Stimulated activated CD4-positive, alpha-beta T cell treated with anti-CD3 and anti-CD28 coated beads, Interleukin-2, amount 100 ng/mL, for 24 hours (primary cell): ENCODE measurements at places on chromosomes 3 and 15.

DNA sequence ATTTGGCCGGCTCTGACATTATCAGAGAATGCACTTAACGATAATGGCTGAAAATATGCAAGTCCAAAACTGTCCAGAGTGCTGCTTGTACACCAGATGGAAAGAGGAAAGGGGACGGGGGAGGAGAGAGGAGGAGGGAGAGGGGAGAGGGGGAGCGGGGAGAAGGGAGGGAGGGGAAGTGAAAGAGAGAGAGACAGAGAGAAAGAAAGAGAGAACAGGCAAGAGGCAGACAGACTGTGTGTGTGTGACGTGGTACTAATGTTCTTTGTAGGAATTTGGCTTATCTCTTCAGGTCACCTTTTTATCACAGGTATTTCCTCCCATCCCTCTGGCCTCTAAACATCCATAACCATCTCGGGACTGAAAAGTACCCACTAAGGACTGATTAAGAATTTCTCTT, 75.1 kb upstream of the LMOD3 start:
- no peak for DNase-seq

- no peak for DNase-seq
Measured at GRCh38 chr3:26718315-26718714, 95.7 kb downstream of the LRRC3B start.

DNA sequence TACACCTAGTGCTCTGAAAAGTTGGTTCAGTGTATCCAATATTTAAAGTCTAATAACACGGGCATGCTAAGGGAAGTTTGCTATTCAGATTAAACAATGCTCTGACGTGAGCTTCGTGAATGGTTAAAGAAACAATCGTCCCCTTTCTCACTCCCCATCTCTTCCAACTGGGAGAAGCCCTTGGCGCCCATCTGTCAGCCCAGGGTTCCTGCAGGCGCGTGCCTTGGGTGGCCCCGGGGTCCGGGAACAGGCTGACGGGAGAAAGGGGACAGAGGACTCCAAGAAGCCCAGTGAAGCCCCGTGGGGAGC, 413 bp downstream of the SEC22C start:
- DNase-seq: no peak

- DNase-seq: no peak
Measured at GRCh38 chr3:105953831-105954230, 85.0 kb upstream of the CBLB start.

- DNase-seq: no peak
Measured at GRCh38 chr15:83208367-83208661, 691 bp upstream of the HDGFL3 start.

DNA sequence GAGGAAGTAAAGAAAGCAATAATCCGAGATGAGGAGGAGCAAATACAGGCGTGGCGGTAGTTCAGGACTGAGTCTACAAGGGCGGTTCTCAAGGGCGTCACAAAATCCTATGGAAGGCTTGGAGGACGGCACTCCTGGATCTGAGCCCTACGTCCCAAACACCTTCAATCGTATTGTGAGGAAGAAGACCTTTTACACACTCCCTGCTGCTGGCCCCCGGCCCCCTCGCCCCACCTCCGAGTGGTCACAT, 747 bp downstream of the PLD1 start:
- DNase-seq: no peak

- no peak for DNase-seq
Measured at GRCh38 chr15:34325368-34325767, 12.2 kb downstream of the SLC12A6 start.

GRCh38 chr3:151278230-151278629, at the start of gene P2RY14:
TSS of gene P2RY14 (minus strand) at chr3:151278542. CDS start at chr3:151214316, 64,226 bp downstream.
- no peak for DNase-seq

DNA sequence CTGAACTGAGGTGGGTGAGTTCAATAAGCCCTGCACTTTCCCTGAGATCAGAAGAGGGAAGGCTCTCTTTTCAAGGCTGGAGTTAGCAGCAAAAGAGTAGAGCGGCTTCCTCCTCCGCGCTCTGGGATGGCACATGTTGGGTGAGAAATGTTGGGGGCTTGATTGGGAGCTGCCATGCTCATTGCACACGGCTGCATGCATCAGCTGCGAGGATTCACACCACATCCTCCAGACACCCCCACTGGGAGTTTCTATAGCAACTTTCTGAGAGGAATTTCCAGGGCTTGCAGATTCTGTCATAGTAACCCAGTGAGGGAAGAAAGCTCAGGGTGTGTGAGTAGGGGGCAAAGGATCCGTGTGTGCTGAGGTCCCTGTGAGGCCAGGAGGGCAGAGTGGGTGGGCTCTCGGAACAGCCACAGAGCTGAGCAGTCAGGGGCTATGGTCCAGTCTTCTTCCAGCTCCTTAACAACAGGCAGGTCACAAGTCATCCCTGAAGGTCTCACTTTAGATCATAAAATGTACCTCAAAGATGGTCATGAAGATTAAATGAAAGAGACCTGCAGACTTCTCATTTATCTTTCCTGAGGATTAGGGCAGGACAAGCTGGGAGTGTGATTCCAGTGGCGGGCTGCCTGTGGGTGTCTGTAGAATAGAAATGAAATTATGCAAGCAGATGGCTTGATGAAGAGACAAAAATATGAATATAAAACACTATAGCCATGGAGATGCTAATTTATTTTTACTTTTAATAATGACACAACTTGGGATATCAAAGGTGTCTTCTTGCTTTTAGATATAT, 75.7 kb upstream of the CHRNA7 start:
- DNase-seq: no peak

GRCh38 chr15:85579957-85580694, 199.7 kb downstream of the AKAP13 start:
- DNase-seq: no peak

GRCh38 chr15:78206326-78207109, 27.8 kb downstream of the ACSBG1 start:
- no peak for DNase-seq
